ENCODE measurements at places on chromosomes 2 and 18.

- no peak for DNase-seq
Observed at GRCh38 chr2:172109256-172109987, 6.7 kb upstream of the DLX2 start.

DNA sequence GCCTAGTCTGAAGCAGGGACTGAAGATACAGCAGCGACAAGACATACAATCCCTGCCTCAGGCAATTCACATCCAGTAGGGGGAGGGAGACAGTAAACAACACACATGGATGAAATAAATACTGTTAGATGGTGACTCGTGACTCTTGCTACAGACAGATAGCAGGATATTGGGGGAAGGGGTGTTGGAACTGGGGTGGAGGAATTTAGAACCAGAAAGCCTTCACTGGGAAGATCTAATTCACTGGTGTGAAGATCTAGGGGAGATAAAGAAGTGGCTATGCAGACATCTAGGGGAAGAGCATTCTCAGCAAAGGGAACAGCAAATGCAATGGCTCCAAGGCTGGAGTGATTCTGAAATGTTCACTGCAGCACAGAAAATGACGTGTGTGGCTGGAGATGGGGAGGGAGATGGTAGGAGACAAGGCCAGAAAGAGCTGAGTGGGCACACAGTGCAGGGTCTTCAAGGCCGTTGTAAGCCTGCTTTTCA, 52.6 kb upstream of the TMEM163 start:
- DNase-seq, result no peak

GRCh38 chr2:194494401-194494800, 1162.6 kb upstream of the SLC39A10 start:
- no peak for DNase-seq

GRCh38 chr18:49006641-49007454, 56.1 kb upstream of the SMAD7 start:
- no peak for DNase-seq

DNA sequence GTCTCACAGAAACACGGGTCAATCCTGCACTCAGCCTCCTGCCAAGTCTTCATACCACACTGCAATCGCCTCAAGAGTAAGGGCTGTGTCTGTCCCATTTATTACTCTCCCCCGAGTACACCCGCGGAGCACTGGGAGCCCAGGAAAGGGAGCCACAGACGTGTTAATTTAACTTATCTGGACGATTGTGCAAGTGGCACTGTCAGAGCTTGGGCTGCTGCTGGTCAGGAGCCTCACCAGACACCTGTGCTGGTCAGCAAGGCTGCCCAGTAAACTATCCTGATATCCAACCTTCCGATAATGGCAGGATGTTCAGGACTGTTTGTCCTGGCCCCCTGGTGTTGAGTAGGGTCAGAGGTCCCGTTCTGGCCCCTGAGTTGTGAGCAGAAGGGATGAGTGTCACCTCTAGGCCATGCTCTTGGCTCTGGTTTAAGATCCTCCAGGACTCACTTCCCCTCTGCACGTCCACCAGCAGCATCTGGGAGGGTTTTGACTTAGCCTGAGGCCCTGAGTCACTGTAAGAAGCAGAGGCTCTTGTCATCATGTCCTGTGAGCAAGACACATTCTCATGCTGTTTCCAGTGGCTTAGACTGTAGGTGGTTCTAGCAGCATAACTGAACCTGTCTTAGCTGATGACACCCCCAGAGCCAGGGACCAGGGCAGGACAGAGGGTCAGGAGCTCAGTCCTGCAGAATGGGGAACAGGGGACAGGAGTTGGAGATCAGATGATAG, 82.5 kb upstream of the ARL4C start:
- no peak for DNase-seq

DNA sequence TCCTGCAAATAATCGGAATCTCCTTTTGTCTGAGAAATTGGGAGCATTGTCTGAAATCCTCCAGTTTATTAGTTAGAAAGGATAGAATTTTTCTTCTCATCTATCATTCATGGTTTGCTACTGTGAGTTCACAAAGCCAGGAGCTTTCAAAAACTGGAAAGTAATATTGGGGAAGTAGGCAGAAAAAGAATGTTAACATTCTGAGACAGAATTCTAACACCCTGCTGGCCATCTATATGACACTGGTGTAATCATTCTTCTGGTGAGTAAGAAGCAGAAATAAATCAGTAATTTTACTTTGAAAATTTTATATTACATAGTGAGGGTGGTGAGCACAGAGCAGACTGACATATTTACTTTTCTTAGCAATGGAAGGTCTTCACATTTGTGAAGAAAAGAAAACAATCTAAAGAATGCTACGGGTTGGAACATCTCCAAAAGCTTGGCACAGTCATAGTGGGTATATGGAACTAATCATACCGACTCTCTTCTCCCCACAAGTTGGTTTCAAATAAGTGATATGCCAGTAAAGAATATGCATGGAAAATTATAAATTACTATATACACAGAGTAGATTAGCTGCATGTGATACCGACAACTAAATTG, 344.9 kb downstream of the LPIN1 start:
- DNase-seq, result no peak

GRCh38 chr2:184611361-184612085, 13.2 kb downstream of the ZNF804A start:
- no peak for DNase-seq

- DNase-seq, result no peak
Observed at GRCh38 chr2:36775806-36776205, 79.3 kb downstream of the VIT start.

Data from non-pigmented ciliary epithelial cell (primary cell).